ENCODE measurements at places on chromosomes 12 and 14. TPM values are rescaled to one million over a fixed set of nuclear protein-coding genes. Genes with fewer than 3 reads are reported as not detected.

GRCh38 chr12:43338848-43339526, 213.0 kb downstream of the ADAMTS20 start:
- no peak for DNase-seq

- DNase-seq = no peak
Observed at GRCh38 chr12:92543359-92543758, 159.4 kb upstream of the PLEKHG7 start.

DNA sequence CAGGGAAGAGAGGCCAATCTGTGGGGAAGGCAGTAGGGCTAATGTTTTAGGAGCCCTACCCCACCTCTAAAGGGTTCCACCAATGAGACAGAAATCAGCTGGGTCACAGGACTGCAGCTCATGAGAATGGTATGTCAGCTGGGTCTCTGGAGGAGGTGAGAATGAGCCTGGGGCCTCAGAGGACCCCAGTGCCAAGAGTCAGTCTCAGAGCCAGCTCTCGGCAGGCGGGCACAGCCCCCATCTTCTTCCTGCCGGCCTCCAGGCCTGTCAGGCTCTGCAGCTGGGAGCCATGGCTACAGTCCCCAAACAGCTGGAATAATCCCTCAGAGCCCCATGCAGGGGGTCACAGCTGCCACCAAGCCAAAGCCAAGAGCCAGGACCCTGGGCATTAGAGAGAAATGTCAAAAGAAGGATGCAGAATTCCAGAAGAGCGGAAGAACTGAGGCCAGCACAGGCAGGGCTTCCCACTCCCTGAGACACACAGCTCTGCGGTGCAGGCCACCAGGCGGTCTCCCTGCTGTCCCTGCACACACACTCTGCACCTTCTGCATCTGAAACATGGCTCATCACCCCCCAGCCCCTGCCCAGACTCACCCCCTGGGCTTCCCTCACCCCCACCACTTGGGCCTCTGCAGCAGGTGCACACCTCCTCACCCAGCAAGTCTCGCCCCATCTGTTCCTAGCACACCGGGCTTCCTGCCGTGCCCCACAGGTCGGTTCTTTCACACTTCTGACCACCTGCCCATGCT, 26.0 kb downstream of the ITPK1 start:
- DNase-seq = no peak

- no peak for DNase-seq
Observed at GRCh38 chr14:102157346-102157745, 17.6 kb downstream of the WDR20 start.

MEG3 gene
- not detected for total RNA-seq

AJUBA gene
- total RNA-seq = 1.5 TPM

ADGRD1 gene
- 0.70 TPM for total RNA-seq

CHGA gene
- not detected for total RNA-seq

KRT71 gene
- not detected for total RNA-seq

PIK3C2G gene
- not detected for total RNA-seq
